ENCODE measurements at places on chromosomes 3 and 15.

GRCh38 chr15:68768321-68768720, 52.4 kb downstream of the ANP32A start:
- DNase-seq: no peak

DNA sequence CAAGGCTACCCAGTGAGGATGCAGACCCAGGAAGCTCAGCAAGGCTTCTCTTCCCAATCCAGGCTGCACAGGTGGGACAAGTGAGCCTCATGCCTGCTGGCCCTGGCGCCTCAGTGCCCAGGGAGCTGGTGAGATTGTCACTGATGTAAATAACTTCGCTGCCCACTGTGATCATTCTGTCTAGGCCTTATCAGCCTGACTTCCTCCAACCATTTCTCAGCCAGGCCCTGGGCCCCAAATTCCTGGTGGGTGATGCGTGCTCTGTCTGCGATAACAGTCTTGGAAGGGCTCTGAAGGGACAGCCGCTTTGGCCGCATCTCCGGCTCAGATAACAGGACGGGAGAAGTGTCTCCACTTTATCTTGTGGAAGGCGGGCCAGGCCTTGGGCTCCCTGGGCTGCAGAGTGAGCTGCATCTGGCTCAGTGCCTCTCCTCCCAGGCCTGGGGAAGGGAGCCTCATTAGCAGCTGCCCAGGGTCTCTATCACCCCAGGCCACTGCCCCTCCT, 2.2 kb upstream of the FBLN2 start:
- no peak for DNase-seq

DNA sequence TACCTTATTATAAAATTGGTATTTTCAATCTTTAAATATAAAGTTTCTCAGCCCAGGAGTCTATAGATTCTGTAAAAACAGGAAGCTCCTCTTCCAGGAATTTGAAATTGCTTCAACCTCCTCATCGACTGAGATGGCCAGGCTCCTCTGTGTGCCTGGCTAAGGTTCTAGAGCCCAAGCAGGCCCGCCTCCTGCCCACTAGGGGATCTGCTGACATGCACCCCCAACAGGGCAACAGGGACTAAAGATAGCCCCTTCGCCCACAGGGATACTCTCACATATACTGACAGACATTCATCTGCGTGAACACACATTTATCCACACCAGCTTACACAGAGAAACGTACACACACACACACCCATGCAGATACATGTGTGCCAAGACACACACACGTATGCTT, 183.1 kb upstream of the TLE3 start:
- no peak for DNase-seq

DNA sequence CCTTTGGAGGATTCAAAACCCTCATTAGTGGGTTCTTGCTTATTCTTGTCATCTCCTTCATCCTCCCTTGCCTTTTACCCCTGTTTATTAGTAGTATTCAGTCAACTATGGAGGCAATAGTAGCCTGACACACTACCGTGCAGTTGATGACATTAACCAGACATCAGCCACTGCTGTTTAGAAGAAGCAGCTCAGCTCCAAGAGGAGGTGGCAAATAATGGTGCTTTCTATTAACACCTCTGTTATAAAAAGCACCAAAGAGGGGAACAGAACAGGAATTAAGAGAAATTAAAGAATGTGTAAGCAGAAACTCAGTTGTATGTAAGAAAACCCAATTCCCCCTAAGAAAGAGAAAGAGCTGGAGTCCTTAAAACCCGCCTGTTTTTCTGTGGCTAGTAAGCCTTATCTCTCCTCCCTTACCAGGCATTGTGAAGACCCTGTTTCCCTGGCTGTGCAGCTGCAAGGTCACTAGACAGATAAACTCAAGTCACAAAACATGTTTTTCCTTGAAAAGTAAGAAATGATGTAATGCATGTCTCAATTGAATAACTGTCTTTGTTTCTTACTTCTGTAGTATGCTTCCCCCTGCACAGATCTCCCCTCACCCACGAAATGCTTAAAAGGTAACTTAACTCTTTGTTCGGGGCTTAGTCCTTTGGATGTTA, 21.2 kb downstream of the CCR4 start:
- DNase-seq: no peak

DNA sequence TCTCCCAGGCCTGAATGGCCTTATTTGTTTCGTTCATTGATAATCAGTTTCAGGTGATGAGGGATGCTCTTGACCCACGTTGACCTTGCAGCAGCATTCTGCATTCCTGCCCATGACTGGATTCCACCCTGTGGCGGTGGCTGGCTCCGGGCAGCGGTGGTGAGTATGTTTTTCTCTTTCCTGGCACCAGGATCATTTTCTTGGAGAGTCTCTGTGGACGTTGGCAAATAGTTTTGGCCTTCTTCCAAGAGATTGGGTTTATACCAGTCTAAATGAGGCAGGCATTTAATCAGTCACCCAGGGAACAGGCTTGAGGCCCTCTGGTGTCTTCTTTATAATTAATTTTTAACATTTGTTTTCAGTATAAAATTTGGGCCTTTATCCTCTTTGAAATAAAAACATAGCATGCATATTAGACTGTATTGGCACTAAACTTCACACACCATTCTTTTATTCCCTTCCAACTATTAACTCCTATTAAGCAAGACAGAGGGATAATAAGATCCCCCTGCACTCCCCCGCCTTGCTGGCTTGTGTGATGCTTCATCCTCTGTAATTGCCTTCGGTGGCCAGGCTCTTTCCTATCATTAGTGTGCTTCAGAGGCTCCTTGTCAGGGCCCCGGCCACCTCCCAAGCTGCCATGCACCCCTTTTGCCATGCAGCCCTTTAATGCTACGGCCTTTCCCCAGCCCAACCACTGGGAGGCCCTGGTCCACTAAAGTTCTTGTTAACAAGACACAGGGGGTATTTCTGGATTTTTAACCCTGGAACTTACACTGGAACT, 176.2 kb upstream of the TOPAZ1 start:
- no peak for DNase-seq

DNA sequence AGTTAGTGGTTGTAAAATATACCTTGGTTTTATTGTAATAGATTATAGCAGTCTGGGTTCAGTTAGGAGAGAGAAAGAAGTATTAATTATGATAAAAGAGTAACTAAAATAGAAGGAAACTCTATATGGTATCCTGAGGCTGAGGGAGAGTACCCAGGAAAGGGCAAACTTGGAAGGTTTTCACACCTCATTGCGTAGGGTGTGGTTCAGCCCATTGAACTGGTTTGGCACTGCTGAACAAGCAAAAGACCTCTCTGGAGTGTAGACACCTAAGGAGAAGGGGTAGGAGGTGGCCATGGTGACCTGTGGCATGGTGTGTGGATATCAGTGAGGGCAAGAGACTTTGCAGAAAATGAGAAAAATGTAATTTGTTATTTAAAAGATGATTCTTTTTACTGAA, 63.5 kb downstream of the STT3B start:
- no peak for DNase-seq

GRCh38 chr3:140207541-140207940, 272.6 kb downstream of the CLSTN2 start:
- no peak for DNase-seq

DNA sequence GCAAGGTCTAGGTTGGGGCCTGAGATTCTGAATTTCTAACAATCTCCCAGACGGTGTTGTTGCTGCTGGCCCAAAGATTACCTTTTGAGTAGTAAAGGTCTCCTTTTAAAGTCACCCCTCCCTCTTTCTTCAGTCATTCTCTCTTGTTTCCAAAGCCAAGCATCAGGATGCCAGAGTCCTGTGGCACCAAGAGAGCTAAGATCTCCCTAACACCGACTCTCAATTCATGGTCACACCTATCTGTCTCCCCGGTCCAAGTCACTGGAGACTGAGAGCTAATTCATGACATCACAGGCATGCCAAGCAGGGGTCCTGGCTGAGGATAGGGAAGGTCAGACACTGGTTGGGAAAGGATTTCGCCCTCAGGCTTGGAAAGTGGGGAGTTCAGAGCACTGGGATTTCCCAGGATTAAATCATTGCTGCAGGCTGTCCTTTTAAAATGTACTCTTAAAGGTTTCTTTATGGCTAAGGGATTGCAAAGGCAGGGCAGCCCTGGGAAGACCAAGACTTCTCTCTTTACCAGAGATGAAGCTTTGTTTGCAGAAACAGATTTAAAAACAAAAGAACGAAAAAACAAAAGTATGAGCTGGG, 7.3 kb downstream of the SHOX2 start:
- DNase-seq: no peak

- DNase-seq: no peak
These were observed 42.8 kb downstream of the TLE3 start for GRCh38 chr15:70054884-70055387.

DNA sequence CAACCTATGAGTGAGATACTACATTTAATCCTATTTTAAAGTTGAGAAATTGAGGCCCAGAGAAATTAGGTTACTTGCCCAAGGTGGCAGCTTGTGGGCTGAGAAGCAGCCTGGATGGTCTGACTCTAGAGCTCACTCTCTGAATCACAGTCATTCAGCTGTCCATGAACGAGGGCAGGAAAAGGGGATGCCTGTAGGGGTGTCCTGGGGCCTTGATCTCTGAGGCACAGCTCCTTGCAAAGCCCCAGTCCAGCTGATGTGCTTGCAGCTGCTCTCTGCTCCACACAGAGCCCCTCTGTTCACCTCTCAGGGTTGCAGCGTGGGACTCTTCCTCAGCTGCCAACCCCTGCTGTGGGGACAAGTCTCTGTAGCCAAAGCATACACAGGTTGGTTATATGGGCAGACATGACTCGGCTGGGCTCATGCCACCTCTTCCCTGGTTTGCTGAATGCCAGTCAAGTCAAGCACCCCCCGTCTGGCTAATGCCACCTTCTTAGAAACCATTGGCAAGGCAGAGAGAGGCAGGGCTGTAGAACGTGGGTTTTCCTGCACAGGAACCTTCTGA, 56.8 kb downstream of the GASK1A start:
- no peak for DNase-seq

GRCh38 chr3:183158113-183158512, 4.4 kb downstream of the LAMP3 start:
- DNase-seq: no peak

DNA sequence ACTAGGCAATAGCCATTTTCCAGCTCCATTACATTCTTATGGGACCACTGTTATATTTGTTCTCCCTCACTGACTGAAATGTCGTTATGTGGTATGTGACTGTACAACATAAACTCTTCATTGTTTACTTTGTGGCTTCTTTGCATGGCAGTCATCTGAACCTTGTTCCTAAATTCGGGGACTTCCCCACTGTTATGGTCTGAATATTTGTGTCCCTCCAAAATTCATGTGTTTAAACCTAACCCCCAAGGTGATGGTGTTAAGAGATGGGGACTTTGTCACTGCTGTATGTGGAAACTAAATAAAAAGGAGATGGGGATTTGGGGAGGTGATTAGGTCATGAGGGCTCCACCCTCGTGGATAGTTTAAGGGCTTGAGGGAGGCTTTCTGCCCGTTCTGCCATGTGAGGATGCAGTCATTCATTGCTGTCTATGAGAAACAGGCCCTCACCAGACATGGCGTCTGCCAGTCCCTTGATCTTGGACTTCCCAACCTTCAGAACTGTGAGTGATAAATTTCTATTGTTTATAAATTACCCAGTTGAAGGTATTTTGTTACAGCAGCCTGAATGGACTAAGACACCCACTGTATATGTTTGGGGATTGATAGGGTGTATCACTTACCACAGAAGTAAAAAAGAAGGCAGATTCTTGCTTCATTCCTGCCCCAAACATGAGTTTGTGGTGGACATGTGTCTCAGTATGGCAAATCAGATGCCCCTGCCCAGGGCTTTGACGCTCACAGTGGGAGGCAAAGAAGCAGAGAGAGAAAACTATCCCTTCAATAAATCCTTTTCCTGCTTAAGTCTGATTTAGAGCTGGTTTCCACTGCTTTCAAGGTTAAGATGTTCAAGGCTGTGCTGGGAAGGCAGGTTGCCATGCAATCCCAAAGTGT, 138.0 kb upstream of the UBE2E1 start:
- DNase-seq: no peak

DNA sequence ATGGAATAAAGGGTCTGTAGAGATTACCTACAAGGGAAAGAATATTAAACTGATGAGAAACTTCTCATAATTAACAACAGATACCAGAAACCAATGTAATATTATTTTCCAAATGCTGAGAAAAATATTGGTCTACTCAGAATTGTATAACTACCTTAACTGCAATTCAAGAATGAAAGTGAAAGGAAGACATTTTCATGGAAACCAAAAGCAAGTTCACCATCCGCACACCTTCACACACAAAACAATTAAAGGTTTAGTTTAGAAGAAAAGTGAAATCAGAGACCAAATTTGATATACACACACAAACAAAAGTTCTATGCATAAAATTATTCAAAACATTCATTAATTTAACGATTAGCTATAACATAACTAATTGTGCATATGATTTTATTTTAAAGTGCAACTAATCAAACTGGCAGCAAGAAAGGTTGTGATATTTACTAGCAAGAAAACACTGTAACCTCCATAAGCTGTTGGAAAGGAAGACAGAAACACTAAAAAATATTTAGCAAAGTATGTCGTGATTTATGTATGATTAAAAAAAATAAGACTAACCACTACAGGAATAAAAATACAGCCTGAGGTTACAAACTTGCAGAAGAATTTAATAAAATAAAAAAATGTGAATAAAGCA, 395.5 kb downstream of the FGF12 start:
- no peak for DNase-seq

- no peak for DNase-seq
These were observed 122.7 kb upstream of the IGF1R start for GRCh38 chr15:98525661-98526001.

GRCh38 chr15:90143166-90143655, 40.9 kb upstream of the IDH2 start:
- peak; percentile 90 for DNase-seq

DNA sequence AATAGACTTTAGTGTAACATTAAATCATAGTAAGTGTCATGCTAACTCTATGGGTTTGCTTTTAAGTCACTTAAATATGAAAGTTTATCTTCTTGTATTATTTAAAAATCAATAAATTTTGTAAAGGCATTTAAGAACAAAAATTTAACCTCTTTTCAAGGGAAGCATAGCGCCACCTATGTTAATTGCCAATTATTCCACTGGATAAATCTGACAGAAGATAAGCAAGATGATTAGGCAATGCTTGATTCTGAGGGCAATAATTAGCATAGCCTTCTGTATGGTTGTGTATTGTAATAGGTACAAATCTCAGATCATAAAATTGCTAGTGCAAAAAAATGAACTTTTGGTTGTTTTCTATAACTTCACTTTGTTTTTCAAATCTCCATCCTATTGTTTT, 560.1 kb downstream of the GRM7 start:
- DNase-seq: no peak

DNA sequence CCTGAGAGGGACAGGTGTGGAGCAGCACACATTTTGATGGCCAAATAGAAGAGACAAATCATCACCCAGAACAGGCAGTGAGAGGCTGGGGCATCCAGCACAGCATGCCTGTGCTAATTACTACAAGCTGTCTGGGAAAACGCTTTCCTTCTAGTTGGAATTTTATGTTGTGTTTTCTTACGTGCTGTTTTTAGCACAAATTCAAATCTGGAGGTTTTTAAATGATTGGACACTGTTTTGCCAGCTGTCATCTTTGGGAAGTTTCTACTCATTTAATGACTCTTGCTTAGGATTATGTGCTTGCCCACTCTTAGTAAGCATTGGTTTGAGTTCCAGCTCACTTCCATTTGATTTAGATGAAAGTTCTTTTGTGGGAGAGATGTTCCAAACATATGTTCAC, 43.5 kb downstream of the EAF1 start:
- DNase-seq: no peak

GRCh38 chr3:146953511-146953981, 348.4 kb upstream of the PLSCR5 start:
- DNase-seq: no peak
